ENCODE measurements at places on chromosomes 3 and 15.

DNA sequence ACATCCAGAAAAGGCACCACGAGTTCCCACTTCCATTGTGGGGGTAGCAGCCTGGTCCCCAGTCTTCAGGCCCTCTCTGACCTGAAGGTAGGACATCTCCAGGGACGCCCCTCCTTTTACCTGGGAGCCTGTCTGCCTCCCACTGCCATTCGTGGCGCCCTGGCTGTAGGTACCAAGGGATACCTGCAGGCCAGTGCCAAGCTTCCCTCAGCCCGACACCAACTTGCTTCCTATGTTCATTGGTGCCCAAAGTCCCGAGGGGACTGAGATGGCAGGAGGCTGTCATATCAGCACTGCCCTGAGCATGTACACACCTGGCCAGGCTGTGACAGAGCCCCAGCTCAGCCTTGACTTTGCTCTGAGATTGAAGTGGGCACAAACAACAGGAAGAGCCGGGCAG is 137.3 kb upstream of the CNTN3 start:
- DNase-seq, result no peak

GRCh38 chr3:177596816-177597271 is 399.6 kb upstream of the TBL1XR1 start:
- no peak for DNase-seq

DNA sequence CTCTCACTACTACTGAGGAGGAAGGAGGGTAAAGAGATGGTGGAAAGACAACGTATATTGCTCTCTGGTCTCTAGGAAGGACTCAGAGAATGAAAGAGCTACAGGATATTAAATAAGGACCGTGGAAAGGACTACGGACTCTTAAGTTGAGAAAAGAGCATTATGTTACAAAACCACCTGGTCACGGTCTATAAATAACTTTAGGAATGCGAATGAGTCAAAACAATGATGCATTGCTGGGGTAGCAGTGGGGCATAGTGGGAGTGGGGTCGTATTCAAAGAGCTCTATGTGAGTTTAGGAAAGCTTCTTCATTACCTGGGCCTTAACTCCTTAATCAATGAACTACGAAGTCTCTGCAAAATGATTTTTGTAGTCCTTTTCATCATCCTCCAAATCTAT is 295.7 kb upstream of the SOX14 start:
- DNase-seq, result no peak

DNA sequence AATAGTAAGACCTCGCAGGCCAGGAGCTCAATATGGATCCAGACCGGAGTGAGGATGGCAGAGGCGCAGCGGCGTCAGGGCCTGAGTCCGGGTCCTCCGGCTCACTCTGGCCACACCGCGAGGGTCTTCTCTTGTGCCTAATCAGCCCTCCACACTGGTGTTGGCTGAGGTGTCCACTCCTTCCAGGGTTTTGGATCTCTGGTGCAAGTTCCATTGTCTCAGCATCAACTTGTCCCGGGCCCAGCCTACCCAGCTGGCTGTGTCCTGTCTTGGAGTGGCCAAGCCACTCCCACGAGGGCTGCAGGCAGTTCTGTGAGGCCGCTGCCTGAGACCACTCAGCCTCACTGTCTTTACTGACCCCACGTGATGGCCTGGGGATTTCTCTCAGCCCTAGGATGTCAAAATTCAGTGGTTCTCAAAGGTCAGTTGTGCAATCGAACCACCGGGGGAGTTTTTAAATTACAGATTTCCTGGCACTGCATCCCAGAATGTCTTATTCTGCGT is 12.6 kb upstream of the GOLGA6L7 start:
- DNase-seq, result no peak

DNA sequence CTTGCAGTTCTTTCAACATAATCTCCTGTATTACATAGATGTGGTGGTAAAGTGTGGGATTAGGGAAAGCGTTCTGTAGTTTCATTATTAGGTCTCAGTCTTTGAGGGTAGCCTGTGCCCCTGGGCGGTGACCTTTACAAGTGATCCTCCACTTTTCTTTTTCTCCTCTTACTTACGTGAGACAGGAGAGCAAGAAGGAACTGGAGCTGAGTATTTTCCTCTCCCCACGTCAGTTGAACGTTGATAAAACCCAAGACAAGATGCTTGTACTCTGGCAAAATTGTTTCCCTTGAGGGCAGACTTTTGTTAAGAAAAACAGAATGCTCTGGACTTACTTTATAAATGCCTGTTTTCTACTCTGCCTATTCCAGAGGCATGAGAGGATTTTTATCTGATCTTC is 378.7 kb downstream of the ZNF385D start:
- no peak for DNase-seq

Data from testis (tissue), 5 donors.